Muscle of arm (tissue), 14 donors: ENCODE measurements at places on chromosomes 1 and 21. TPM values are rescaled to one million over a fixed set of nuclear protein-coding genes. Genes with fewer than 3 reads are reported as not detected.

GRCh38 chr1:204652497-204652896 is 33.0 kb downstream of the LRRN2 start:
- no peak for DNase-seq

CFAP141 gene
- not detected for polyA plus RNA-seq

- no peak for DNase-seq
These were observed 17.4 kb downstream of the TFAP2E start for GRCh38 chr1:35590476-35591040.

- no peak for DNase-seq
These were observed 24.8 kb upstream of the ALDH4A1 start for GRCh38 chr1:18927082-18927653.

SPATA46 gene
- polyA plus RNA-seq, result not detected

GRCh38 chr1:55724551-55725325 is 509.6 kb upstream of the USP24 start:
- DNase-seq, result no peak

DNA sequence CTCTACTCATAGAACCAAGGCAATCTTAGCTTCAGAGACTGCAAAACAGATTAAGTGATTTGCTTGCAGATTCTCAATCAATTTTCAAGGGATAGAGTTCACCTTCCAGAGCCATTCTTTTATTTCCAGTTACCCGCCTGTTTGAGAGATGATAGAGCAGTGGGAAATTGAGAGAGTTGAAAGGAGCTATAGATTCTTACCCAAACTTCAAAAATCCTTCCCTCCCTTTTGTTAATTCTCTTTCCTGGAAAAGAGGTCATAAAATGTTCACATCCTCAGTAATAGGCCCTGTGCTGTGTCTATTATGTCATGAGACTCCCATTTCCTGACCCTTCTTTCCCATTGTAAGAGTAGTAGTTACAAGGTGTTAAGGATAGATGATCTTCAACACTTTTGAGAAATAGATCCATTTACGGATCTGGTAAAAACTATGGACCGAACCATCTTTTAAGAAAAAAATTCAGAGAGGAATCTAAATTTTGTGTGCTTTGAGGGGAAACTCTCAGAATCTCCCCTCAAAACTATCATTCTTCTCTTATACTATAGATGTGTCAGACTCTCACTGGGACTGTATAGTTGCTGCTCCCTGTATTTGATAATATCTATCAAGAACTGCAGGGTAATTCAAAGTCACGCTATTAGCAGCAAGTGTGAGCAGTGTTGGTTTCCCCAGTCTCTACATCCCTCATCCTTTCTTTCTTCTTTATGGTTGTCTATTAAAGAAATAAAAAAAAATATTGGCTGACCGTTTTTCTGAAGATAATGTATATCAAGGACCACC is 8.0 kb downstream of the RGS4 start:
- DNase-seq, result no peak

C1orf210 gene
- polyA plus RNA-seq, result not detected

SMPDL3B gene
- polyA plus RNA-seq, result not detected

ADGRL4 gene
- 17.5 TPM for polyA plus RNA-seq

- no peak for DNase-seq
These were observed 35.7 kb upstream of the ARHGAP29 start for GRCh38 chr1:94273111-94273510.

LGR6 gene
- 0.51 TPM for polyA plus RNA-seq

DNA sequence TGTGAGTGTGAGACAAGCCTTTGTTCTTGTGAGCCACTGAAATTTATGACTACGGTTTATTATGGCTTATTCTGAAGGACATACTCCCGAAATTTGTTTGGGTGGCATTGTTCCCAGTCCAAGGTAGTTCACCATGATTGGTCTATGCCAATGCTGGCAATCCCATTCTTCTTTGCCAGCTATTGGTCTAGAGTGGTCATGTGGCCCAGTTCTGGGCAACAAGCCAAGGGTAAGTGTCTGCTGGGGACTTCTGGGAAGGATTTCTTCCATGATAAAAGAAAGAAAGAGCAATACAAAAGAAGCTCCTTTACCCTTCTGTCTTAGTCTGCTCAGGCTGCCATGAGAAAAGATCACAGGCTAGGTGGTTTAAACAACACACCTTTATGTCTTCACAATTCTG is 201.6 kb downstream of the SLC35F3 start:
- DNase-seq, result no peak

LAMC1 gene
- polyA plus RNA-seq, result 286 TPM

CDK11A gene
- 27.9 TPM for polyA plus RNA-seq

DNA sequence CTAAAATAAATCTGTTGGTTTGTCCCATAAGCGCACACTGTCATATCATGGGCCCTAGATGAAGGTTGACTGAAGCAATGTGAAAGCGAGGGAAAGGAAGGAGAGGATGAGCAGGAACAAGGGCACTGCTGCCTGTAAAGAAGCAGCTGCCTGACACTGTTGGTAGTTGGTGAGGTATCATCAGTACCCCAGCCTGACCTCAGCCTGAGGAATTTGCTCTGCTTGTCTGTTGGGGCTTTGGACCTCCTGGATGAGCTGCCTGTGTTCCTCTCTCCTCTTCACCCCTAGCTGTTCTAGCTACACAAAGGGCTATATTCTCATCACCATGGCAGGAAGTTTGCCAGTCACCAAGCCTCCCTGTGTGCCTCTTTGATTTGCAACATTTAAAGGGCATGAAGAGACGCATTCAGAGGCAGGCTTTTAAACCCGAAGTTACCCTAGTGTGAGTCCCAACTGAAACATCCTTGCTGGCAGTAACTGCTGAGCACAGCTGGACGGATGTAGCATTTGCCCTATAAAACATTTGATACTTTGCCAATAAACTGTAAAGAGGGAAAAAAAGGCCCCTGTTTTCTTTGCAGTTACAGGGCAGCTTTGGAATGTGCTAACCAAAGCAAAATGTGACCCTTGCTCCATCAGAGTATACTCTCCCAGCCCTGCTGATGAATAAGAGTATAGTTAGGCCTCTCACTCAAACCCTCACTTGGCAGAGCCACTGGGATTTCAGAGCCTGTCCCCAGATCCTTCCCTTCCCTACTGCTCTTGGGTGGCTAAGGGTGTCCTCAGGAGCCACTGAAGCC is 22.2 kb upstream of the SPATA6 start:
- DNase-seq, result peak; percentile 45

CR1 gene
- 2.2 TPM for polyA plus RNA-seq

- no peak for DNase-seq
These were observed 108.2 kb upstream of the GREM2 start for GRCh38 chr1:240719953-240720700.

CDCA8 gene
- 7.1 TPM for polyA plus RNA-seq

FOXD2 gene
- 0.20 TPM for polyA plus RNA-seq

TTC34 gene
- polyA plus RNA-seq, result not detected

A3GALT2 gene
- not detected for polyA plus RNA-seq

GRCh38 chr1:30043731-30044408 is 679.5 kb downstream of the MATN1 start:
- no peak for DNase-seq

ZNF648 gene
- polyA plus RNA-seq, result 0.04 TPM

- DNase-seq, result no peak
These were observed 32.0 kb upstream of the C1orf185 start for GRCh38 chr1:51070011-51070410.

GRCh38 chr21:41562101-41563000 is 54.4 kb upstream of the TMPRSS2 start:
- no peak for DNase-seq

GRCh38 chr1:16133007-16133961 is 22.6 kb downstream of the EPHA2 start:
- no peak for DNase-seq

STIL gene
- polyA plus RNA-seq, result 4.9 TPM

IL20 gene
- polyA plus RNA-seq, result not detected

DNA sequence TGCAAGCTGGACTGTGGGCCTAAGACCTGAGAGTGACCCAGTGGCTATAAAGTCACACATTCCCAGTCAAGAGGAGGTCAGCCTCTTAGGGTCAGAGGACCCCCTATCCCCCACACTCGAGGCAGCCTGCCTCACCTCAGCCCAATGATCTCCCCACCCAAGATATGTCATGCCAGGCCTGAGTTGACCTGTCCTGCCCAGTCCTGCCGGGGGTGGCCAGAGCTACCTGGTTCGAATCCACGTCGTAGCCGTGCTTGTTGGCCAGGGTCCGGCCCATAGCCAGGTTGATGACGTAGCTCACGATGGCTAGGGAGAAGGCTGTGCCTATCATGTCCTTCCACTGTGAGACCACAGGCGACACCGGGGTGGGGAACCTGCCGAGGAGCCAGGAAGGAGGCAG is 15.6 kb downstream of the SLC26A9 start:
- DNase-seq, result no peak
